ENCODE measurements at places on chromosomes 5 and 9.

GRCh38 chr5:39541920-39542319 is 117.1 kb upstream of the DAB2 start:
- DNase-seq, result no peak

DNA sequence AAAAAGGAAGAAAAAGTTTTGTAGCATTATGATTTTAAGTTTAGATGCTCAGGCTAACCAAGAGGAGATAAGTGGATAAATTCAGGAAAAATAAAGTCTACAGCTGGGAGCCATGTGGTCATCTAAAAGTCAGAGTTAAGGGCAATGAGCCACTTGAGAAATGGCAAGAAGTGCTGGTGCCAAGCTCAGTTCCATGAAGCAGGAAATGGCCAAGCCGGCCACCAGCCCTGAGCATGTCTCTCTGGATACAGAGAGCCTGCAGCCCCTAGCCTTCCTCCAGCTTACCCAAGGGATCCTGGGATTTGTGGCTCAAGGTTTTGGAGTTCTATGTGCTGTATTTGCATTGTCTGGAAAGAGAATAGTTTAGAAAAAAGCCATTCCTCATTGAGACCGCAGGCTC is 12.2 kb upstream of the S1PR3 start:
- DNase-seq, result no peak

- peak; percentile 3 for DNase-seq
These were observed 1077.7 kb upstream of the SEMA6A start for GRCh38 chr5:117652036-117652957.

DNA sequence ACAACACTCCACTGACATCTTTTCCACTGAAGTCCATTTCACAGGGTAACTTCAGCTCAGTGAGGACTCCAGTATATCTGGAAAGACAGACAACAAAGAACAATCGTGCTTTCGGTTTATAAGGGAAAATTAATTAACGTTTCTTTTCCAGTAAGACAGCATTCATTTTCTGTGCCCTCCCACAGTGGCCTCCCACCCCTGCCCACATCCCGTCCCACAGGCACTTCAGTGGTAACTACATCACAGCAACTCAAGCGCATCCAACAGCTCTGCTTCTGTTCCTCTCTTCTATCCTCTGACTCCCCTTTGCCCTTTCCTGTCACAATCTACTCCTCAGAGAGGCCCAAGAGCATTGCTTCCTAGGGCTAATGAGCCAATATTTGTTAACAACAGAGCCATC is 40.3 kb downstream of the GLDC start:
- DNase-seq, result no peak

GRCh38 chr9:116274293-116274692 is 120.7 kb downstream of the PAPPA start:
- DNase-seq, result no peak

DNA sequence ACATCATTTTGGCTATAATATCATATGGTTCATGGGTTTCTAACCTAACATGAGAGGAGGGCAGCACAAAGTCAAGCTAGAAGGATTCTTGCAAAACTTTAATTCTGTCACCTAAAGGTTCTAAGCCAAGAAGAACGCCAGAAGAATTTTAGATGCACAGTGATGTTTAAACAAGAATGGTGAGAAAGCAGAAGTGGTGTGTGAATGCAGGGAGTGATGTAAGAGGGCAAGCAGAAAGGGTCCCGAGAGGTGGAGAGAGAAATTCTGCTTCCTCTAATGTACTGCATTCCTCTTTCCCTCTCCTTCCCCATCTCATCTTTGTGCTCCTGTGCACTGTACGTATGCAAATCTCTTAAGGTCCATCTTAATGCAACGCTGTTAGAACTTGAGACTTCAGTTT is 2.1 kb upstream of the TRMO start:
- DNase-seq, result no peak

GRCh38 chr9:3549225-3549624 is 23.4 kb upstream of the RFX3 start:
- DNase-seq, result no peak

- no peak for DNase-seq
These were observed 37.3 kb downstream of the CSF2 start for GRCh38 chr5:132110930-132111329.

DNA sequence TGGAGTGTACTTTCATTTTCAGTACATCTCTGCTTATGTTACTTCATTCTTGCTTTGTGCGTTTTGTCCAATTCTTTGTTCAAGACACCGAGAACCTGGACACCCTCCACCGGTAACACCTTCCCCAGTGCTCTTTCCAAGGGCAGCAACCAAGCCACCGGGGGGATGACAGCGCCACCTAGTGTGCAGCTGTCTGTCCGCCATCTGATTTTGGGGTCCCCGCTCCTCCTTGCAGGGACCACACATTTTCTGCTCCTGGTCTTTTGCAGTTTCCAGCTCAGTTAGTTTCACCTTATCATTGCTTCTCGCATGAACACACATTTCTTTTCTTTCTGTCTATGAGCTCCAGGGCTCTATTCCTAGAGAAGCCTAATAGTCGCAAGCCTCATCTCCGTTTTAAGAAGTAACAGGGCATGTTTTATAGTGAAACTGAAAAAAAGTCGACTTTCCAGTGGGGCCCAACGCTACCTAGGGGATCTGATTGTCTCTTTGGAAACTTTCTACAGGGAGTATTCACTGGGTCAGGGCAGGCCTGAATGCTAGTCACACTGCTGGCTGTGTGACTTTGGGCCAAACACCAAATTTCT is 152.1 kb downstream of the FSTL4 start:
- no peak for DNase-seq

DNA sequence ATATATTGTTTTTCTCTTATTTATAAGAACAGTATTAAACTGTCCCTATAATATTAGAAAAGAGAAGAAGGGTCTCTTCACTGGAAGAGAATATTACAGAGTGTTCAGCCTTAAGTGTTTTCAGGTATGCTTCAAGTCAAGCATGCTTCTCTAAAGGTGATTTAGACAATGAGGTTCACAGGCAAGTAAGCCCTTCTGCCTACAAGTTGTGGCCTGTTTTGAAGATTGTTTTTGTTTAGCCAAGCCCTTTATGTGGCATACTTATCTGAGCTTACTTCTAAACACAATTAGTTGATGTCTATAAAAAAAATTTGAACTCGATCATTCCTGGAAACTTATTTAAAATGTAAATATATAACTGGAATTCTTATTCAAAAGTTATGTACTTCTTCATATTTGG is 343.8 kb upstream of the CDH18 start:
- no peak for DNase-seq
